ENCODE measurements at places on chromosomes 6 and 20.
A peak's percentile ranks its signal among the peaks of the same experiment; 100 is the strongest.

- no peak for DNase-seq
Measured at GRCh38 chr20:23091721-23092383, 5.7 kb upstream of the CD93 start.

DNA sequence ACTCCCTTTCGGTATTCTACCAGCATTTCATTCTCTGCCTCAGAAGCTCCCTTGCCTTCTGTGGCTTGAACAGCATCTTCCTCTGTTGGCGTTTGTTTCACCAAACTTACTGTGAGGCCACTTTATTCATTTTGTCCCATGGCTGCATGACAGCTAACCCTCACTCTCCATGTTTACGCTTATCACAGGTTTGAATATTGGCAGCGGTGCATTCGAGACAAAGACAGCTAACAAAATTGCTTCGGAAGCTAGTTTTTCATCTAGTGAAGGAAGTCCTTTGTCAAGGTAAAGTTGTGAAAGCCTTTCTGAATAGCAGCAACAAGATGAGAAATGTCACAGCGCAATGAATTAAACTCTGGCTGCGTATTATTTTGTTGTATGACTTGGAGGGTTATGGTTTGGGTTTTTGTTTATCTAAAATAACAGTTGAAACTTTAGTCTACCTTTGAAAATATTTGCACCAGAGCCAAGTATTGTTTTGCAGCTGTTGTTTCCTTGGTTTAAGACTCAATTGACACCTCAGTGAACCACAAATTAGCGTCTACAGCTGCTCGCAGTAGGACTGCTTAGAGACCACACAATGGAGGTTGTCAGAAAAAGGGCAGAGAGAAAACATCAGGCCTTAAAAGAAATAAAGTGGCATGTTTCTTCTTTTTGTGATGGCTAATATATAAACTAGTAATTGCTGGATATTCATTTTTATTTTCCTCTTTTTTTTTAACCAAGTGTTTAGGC lies 70.4 kb upstream of the XRN2 start:
- DNase-seq: no peak

DNA sequence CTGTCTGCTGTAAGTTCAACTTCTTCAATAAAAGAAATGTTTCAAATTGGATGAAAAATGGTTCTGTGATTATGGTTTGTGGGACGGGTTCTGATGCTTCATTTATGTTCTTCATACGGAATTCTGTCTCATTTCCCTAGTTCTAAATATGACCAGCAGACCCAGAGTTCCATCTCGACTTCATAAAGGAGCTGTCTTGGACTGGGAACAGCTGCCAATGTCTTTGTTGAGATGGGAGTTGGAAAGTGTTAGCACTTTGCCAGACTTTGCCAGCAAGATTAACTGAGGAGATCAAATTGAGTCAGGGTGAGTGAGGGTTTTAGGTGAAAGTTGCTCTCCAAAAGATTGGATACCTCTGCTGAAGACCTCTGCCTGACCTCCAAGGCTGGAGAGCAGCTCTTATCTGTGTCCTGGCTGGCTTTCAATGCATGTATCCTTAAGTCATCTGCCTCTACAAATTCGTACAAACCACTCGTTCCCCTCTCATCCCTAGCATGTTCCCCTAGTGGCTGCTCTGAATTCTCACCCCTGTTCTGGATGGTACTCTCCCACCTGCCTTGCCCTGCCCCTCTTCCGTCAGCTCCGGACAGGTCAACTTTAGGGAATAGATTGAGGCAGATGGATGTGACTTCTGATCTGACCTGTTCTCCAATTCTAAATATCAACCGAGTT lies at the start of gene EFCAB8:
Gene EFCAB8 (plus strand): TSS at position 223 of the 672 bp plus-strand sequence. CDS start 4,870 bp downstream, outside the sequence.
- no peak for DNase-seq

DNA sequence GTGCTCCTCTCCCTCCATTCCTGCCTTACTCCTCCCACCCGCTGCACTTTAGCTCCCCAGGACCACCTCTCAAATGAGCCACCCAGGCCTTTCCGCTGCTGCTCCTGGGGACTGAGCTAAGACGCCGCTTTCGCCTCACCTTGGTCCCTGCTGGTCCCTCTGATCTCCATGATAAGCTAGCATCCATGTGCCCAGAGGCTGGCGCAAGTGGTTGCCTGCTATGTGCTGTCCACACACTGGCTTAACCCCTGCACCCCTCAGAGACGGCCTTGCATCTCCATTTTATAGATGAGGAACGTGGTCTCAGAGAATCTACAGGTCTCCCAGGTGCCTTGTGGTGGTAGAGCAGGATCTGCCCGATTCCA lies 160.1 kb upstream of the PMEPA1 start:
- DNase-seq: no peak

GRCh38 chr20:50186987-50187402 lies 3.6 kb upstream of the CEBPB start:
- DNase-seq: no peak

DNA sequence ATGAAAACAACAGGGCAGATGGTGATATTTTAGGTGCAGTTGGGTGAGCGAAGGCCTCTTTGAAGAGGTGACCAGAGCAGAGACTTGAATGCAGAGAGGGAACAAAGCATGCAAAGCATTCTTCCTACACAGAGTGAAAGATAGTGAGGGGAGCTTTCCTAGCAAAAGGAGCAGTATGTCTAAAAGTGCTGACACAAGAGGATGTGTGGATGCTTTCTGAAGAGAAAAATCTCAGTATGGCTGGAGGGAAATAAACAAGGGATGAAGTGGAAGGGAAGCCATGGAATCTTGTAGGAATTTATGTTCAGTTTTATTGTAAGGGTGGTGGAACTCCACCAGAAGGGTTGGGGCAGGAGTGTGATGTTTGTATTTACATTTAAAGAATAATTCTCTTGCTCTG lies 128.6 kb downstream of the F13A1 start:
- DNase-seq: no peak

DNA sequence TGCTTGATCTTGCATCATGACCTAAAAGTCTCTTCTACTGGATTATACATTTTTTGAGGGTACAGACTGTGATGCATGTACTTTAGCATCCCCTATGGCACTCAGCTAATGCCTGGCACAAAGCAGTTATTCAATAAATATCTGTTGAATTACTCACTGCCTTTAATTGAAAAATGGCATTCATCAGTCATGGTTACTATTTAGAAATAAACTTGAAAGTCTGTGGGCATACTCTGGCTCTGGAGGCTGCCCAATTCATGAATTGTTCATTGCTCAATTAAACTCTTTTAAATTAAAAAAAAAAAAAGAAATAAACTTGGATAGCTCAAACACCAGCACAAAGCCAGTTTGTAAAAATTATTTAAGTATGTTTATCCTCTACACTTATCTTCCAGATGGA lies 40.0 kb downstream of the HEBP2 start:
- no peak for DNase-seq

GRCh38 chr20:2557873-2558580 lies 21.7 kb downstream of the TMC2 start:
- DNase-seq: no peak

DNA sequence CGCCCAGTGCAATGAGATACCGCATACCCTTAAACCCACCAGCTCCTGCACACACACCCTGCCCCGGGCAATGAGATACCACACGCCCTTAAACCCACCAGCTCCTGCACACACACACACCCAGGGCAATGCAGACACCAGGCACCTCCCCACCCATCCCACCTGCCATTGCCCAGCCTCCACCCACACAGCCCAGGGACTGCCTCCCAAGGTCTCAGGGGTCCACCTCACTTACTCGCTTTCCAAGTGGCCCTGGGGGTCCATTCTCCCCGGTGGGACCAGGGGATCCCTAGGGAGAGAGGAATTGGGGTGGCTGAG lies 24.0 kb downstream of the COL11A2 start:
- DNase-seq: no peak

GRCh38 chr6:41940759-41941279 lies 789 bp downstream of the CCND3 start:
- DNase-seq: peak; percentile 55

DNA sequence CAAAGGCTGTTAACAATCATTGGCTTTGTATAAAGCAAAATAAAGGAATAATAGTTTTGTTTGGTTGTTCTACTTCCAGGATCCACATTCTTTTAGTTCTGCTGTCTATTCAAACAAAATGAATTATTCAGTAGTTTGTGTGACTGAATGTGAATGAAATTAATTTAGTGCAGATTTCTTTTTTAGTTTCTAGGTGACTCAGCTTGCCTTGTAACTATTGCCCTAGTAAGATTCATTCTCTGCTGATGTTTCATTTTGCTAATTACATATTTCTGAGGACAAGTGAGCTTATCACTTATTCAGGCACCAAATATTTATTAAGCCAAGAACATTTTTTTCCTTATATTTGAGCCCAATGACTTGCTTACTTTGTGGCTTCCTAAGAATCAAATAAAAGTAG lies 46.5 kb upstream of the RIPOR2 start:
- DNase-seq: no peak
